DMS79 (cell line): ENCODE measurements at places on chromosomes 2 and 18.

DNA sequence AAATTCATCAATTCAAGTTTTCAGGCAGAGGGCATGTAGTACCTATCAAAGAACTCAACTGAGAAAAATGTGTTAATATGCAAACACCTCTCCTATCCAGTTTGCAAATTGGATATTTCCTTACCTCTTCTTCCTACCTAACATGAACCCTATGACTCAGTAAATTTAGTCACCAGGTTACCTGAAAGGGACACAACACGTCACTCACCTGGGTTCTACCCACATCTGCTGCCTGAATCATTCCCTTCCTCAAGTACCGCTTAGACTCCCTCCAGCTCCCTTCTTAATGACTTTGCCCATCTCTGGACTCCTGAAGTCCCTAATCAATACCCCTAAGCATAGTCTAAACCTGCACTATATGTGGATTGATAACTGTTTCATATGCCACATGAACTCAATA, 10.4 kb downstream of the ANKRD44 start:
- DNase-seq = no peak

- DNase-seq = no peak
Observed at GRCh38 chr2:241456546-241456945, 51.8 kb downstream of the STK25 start.

- DNase-seq = no peak
Observed at GRCh38 chr18:26304511-26304910, 78.3 kb downstream of the TAF4B start.

GRCh38 chr18:76823587-76824011, 1.2 kb downstream of the ZNF236 start:
- no peak for DNase-seq

DNA sequence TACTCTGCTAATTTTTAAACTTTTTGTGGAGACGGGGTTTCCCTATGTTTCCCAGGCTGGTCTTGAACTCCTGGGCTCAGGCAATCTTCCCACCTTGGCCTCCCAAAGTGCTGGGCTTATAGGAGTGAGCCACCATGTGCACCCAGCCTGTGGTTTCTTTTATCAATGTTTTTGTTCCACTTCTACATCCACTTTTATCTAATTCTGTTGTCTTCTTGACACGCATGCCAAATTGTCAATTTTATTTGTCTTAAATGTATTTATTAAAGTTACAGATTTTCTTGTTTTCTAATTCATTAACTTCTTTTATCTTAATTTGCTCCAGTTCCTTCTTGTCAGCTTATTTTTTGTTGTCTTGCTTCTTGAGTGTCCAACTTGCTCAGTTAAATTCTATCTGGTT, 43.8 kb upstream of the ASPRV1 start:
- no peak for DNase-seq

GRCh38 chr2:98676742-98677141, 54.2 kb downstream of the MGAT4A start:
- DNase-seq = no peak

DNA sequence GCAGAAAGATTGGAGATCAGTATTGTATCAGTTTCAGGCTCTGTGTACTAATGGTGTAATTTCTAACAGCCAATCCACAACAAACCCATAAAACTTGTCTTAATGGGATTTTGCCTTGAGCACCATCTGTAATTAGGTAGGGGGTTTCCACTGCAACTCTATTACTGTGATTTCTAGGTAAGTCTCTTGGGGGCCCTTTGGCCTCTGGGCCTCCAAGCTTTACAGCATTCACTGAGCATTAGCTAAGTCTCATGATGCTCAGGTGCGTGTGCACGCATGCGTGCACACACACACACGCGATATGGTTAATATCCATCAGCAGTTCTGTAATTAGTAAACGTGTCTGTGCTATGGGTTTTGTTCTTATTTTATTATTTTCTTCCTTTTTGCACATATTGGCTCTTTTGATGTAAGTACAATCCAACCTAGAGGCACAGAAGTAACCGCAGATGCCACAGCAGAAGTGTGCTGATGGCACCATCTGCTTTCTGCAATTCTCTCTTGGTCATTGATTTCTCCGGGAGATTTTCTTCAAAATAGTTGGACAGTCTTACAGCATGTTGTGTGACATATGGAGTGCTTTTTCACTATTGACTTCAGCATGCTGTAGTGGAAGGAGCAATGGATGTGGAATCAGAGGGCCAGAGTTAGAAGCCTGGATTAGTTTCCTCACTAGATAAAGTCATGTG, 592.0 kb downstream of the LRRTM4 start:
- no peak for DNase-seq

- DNase-seq = no peak
Observed at GRCh38 chr2:78601113-78601512, 424.4 kb upstream of the REG3G start.

DNA sequence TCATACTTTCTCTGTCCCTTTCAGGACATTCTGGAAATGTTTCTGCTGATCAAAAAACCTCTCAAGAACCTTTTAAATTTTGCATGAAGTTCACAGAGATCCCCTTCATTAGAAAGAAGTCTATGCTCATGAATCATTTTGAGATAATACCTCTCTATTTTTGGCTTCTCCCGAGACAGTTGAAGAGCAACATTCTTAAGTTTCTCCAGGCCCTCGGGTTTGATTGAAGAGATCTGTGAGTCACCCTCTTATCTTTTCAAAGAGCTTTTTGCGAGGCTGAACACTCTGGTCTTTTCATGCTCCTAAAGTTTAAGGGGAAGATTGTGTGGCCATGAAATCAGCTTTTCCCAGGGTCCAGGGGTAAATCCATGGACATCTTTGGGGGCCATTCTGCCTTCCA, 354.2 kb downstream of the FBXO15 start:
- no peak for DNase-seq

DNA sequence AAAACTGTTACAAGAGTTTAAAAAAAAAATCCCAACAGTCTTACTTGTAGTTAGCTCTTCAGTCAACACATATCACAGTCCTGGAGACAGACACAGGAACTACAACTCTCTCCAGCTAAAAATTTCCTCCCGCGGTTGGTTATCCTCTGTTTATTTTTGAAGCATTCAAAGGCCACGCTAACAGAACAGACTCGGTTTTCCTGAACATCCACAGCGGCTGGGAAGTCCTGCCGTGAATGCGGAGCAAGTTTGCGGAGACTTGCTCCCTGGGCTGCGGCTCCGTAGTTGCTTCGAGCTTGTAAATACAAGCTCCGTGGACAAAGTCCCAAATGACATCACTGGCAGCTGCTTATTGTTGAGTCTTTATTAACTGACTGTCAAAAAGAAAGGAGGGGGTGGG, at the start of gene NCKAP5:
TSS of gene NCKAP5 (minus strand) at position 292 of the 400 bp plus-strand sequence. CDS start 50,937 bp downstream, outside the sequence.
- no peak for DNase-seq
